ENCODE measurements at places on chromosomes 4 and X.

- no peak for DNase-seq
Observed at GRCh38 chr4:124334119-124334518, 378.4 kb downstream of the ANKRD50 start.

DNA sequence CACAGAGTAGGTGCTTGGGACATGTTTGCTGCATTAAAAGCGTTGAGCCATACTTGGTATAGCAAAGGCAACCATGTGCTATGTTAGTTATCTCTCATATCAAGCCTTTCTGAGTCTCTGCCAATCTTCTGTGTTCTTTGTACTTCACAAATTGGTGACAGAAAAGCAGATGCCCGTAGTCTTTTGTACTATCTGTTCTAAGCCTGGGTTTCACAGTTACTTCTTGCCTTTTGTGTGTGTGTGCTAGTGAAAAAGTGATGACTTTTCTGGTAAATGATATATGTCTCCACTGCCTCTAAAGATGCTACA is 16.1 kb upstream of the KLHL2 start:
- no peak for DNase-seq

GRCh38 chr4:40515037-40515397 is 114.6 kb downstream of the RBM47 start:
- no peak for DNase-seq

DNA sequence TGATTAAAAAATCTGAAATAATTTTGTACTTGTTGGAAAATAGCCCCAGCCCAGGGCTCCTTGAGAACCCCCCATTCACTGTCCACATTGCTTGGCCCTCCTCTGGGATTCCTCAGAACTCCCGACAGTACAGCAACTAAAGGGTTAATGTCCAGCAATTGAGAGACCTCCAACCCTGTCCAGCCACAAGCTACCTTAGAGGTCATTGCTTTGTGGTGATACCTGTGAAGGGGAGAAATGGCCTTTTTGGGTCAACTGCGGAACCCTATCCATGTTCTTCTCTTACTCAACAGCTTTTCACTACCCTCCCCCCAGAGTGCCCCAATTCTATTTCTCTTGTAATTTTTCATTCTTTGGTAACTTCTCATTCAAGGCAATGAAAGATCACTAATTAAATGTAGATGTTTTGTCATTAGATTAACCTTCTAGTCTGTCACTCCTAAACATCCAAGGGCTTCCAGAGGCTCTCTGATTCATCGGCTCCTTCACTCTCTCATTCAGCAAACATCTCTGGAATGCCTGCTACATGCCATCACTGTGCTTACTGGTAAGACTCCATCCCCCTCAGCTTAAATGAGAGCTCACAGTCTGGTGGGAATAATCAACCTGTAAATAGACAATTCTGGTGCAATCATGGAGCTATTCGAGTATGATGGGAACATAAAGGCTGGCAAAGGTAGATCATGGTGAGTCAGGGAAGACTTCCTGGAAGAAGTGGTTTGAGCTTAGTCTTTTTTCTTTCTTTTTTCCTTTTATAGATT is 241.4 kb upstream of the PGRMC2 start:
- DNase-seq, result no peak

- DNase-seq, result no peak
Observed at GRCh38 chrX:118325453-118325852, 20.5 kb upstream of the WDR44 start.

DNA sequence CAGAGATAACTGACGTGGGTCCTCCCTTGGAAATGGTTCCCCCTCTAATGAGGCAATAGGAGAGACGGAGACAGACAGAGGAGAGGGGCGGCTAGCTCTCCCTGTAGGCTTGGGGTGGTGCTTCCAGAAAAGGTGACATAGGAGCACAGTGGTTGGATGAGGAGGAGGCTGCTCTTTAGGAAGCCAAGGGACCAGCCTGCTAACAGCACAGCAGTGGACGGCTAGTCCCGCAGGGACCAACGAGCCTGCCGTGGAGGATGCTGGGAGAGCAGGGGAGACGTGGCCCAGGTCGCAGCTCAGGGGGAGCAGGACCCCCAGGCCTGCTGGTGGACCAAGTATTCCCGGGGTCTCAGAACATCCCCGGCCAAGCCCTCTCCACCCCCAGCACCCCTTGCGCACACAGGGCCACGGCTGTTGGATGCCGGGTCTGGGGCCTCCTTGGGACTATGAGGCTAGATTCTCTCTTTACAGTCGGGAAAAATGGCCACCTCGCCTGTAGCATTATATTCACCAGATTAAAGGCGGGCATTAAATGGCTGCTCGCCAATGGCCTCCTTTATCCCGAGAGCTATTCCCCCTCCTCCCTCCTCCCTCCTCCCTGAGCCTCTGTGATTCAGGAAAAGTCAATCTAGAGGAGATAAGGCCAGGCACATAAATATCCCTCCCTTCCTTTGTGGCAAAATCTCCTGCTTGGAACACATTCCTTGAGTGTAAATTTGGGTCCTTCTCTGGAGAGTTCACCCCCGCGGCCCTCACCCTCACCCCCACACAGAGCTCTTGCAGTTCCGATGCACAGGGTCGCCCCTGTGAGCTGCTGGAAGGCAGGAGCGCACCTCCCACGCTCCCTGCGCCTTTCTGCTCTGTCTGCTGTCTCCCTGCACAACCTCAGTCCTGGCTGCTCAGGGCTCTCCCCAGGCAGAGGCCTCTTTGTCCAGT is 30.5 kb upstream of the NSG1 start:
- no peak for DNase-seq

GRCh38 chr4:38154681-38155588 is 194.7 kb downstream of the PTTG2 start:
- DNase-seq, result no peak

GRCh38 chrX:10833299-10834169 is 213.1 kb upstream of the MID1 start:
- DNase-seq, result no peak

GRCh38 chr4:172982151-172982590 is 186.4 kb upstream of the GALNT7 start:
- no peak for DNase-seq

DNA sequence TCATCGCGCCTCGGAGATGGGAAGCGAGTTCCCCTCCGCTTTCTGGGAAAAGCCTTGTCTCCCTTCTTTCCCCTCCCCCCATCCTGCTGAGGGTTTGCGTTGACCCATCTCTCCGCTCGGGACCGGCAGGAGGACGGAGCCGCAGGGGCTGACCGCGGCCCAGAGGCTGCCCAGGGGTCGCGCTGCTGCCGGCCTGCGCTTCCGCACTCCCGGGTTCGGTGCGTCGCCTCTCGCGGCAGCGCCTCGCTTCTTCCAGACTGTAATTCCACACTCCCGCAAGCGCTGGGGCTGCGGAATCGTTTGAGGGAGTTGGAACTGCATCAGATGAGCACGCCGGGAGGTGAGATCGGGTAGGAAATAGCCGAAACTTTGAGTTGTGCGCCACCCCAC is 88.3 kb downstream of the BCOR start:
- no peak for DNase-seq
